ENCODE measurements at places on chromosomes 16 and 17.
A peak's percentile ranks its signal among the peaks of the same experiment; 100 is the strongest.

GRCh38 chr16:52422307-52422706 lies 124.6 kb downstream of the TOX3 start:
- no peak for DNase-seq

DNA sequence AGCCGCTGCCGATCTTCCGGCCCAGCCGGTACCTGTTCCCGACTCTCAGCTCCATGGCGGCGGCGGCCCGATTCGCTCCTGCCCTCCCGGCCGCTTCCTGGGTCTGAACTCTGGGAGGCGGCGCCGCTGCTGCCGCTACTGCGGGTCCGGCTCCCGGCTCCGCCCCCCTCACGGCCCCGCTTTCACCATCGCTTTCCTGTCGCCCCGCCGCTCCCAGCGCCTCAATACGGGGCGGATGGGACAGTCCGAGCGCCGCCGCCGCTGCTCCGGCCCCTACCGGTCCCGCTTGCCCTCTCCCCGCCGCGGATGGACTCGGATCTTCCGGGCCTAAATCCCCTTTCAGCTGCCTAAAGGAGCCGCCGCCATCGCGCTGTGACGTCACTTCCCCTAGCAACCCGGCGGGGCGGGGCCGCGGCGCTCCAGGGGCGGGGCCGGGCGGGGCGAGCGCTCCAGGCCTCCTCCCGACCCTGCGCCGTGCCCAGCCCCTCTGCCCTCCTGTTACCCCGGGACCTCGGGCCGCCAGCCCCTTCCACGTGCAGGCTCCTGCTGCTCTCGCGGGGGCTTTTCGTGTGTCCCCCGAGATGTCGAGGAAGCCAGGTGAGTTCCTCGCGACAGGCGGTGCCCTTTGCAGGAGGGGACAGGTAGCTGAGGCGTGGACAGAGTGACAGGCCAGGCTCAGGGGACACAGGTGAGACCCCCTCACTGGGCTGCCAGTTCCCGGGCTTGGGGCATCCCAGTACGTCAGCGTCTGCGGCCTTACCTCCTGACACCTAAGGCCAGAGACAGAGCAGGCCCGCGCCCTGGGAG lies at the start of gene CSNK1D:
Gene CSNK1D, minus strand, starts transcription at position 374 of the 807 bp plus-strand sequence. Its CDS starts 319 bp downstream, at position 55.
- DNase-seq = peak; percentile 91

DNA sequence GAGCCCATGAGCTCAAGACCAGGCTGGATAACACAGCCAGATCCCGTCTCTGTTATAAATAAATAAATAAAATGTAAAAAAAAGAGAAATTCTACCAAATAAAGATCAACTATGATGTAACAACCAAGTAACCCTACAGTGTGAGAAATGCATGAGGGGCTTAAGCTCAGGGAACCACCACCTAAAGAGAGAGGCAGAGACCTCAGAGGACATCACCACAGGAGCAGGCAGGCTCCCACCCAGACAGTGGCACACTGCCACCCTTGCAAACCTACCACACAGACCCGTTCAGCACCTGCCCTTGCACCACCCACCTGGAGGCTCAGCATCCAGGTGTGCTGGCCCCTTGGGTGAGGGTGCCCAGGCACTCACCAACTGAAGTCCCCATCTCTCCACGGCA lies 45.6 kb downstream of the ANKRD11 start:
- no peak for DNase-seq

DNA sequence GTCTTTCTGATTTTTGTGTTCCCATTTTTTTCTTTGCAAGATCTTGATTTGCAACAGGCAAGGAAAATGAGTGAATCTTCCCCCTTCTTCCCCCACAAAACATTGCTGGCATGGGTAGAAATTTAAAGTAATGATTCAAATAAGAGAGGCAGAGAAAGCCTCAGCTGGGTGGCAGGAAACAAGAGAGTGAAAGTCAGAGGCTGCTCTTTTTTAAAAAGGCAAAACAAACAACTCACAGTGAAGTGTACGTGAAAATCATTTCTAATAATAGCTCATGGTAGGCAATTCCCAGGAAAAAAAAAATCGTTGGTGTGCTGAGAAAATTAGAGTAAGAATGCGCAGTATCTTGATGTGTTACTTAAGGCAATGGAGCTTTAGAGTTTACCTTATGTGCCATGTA lies 229.5 kb downstream of the FTO start:
- DNase-seq = no peak

DNA sequence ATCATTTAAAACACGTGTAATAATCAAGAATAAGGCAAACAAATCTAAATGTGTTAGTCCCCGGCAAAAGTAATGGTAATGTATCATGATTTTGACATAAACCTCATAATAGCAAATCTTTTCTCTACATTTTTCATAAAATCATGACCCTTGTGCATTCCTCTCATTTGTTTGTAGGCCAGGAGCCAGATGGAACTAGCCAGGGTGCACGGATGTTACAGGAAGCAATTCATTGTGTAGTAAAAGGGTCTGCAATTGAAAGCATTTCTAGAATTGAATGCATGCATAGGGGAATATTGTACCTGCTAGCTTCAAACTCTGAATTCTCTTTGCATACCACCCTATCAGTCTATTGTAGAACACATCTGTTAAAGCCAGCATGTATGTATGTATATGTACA lies 66.6 kb downstream of the CNTNAP4 start:
- DNase-seq = no peak
